Activated CD4-positive, alpha-beta memory T cell treated with anti-CD3 and anti-CD28 coated beads for 36 hours (primary cell): ENCODE measurements at places on chromosomes 7 and 10. TPM values are rescaled to one million over a fixed set of nuclear protein-coding genes. Genes with fewer than 3 reads are reported as not detected.

DNA sequence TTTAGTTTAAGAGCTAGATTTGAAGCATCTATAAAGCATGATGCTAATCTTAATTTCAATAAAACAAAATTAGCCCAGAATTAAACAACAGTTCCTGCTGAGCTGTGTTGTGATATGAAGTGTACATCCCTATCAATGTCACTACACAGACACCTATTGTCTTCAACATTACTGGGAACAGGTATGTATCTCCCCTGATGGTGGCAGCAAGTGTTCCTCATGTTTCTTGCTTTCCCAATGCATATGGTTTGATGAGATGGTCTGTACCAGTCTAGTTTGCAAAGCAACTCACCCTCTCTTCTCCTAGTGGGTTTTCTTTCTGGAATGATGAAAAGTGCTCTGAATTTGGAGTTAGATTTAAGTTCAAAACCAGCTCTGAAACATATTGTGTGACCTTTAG lies 38.1 kb downstream of the TSPAN12 start:
- DNase-seq: no peak

CPVL gene
- not detected for total RNA-seq

DNA sequence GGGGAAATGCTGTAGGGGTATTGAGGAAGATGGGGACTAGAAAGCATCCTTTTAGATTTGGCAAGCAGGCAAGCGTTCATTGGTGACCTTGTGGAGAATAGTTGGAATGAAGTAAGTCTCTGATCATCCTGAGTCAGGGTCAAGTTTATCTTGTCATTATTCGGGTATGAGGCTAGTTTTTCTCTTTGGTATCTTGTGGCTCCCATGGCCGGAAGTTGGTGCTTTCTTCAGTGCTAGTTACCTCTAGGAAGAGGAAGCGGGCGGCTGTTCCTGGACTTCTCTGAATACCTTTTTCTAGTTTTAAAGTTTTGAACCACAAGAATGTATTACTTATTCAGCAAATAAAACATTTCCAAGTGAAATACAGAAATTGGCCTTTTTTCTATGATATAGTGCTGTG lies 9.2 kb downstream of the CREM start:
- peak; percentile 47 for DNase-seq

ASB4 gene
- total RNA-seq: not detected

DNA sequence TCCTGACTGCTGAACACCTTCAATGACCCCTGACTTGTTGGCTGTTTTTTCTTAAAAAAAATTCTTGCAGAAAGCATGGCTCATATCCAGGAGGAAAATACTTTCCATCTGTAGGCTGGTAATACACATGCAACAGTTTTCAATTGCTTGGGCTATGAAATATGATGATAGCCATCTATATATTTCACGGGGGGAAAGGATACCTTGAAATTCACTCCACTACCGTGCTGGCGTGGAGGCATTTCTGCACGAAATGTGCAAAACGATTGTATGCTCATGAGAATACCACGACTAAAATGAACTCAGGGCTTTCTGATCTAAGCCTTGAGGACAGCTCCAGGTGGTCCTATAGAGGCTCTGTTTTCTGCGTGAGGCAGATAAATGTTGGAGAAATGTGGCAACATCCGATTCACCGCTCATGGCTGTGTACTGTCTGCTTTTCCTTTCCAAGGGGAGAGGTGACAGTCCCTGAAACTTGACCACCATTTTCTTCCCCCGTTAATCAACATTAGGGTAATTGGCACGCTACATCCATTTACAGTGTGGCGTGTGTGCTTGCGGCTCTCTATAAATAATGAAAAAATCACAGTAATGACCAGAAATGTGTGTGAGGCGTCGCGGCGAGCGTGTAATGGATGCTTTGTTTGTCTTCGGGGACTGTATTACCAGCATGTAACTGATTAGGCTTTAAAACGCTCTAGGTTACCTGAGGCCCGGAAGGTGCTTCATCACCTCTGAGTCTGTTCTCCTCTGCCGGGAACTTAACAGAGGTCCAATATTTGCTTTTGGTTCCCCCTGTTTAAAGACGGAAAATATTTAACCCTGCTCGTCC lies 12.8 kb upstream of the CARD11 start:
- DNase-seq: no peak

GRCh38 chr7:36153571-36154097 lies 580 bp downstream of the EEPD1 start:
- peak; percentile 30 for DNase-seq

- no peak for DNase-seq
Measured at GRCh38 chr10:52615756-52616394, 156.7 kb downstream of the MBL2 start.

GRCh38 chr10:6407034-6407721 lies 172.9 kb downstream of the PRKCQ start:
- peak; percentile 39 for DNase-seq

- DNase-seq: no peak
Measured at GRCh38 chr10:117246997-117247671, 6.2 kb downstream of the SLC18A2 start.

GRCh38 chr7:54859545-54859944 lies 100.5 kb upstream of the SEC61G start:
- DNase-seq: no peak

GRCh38 chr10:14302035-14302434 lies 28.7 kb downstream of the FRMD4A start:
- DNase-seq: no peak

- no peak for DNase-seq
Measured at GRCh38 chr10:16116404-16117304, 256.3 kb upstream of the MINDY3 start.
